ENCODE measurements at places on chromosomes 1 and 21.
A peak's percentile ranks its signal among the peaks of the same experiment; 100 is the strongest.

DNA sequence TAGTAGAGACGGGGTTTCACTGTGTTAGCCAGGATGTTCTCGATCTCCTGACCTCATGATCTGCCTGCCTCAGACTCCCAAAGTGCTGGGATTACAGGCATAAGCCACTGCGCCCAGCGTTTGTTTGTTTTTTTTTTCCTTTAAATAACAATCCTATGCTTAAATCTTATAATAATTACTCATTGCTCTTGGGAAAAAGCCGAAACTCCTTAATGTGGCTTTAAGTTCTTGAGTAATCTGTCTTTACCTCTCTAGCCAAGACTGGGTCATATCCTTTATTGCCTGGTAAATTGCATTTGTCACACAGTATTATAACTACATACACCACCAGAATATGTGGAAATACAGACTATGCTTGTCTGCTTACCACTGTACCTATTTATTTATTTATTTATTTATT is 97.1 kb downstream of the MACF1 start:
- DNase-seq: no peak

- no peak for DNase-seq
Measured at GRCh38 chr1:7052701-7053100, 267.4 kb downstream of the CAMTA1 start.

GRCh38 chr1:165253818-165254254 is 102.7 kb downstream of the LMX1A start:
- DNase-seq: no peak

DNA sequence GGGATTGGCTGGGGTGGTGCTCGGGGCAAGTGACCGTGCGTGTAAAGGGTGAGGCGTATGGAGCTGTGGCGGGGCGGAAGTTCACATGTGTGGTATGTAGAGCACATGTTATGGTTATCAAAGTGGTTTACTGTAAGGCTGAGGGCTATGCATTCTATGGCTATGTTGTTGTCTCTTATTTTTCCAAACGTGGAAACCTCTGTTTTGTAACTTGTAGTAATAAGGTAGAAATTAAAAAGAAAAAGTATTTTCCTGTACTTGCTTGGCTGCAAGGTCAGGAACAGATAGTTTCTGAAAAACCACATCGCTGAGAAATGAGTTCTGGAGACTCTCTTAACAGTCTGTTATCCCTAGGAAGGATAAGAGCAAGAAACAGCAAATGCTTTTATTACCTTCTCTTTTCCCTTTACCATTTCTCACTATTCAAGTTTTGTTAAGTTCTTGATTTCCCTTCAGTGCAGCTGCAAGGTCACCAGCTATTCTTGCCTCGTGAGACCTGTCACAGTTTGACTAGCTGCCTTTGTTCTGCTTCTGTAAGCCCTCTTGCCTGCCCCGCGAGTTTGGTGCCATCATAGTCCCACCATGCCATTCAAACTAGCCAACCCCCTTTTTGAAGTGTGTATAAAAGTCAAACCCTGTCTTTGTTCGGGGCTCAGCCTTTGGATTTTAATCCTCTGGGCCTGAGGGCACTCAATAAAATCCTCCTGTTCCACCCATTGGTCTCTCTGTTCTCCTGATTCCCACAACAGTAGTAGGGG is 9.5 kb downstream of the RNU1-2 start:
- peak; percentile 82 for DNase-seq

DNA sequence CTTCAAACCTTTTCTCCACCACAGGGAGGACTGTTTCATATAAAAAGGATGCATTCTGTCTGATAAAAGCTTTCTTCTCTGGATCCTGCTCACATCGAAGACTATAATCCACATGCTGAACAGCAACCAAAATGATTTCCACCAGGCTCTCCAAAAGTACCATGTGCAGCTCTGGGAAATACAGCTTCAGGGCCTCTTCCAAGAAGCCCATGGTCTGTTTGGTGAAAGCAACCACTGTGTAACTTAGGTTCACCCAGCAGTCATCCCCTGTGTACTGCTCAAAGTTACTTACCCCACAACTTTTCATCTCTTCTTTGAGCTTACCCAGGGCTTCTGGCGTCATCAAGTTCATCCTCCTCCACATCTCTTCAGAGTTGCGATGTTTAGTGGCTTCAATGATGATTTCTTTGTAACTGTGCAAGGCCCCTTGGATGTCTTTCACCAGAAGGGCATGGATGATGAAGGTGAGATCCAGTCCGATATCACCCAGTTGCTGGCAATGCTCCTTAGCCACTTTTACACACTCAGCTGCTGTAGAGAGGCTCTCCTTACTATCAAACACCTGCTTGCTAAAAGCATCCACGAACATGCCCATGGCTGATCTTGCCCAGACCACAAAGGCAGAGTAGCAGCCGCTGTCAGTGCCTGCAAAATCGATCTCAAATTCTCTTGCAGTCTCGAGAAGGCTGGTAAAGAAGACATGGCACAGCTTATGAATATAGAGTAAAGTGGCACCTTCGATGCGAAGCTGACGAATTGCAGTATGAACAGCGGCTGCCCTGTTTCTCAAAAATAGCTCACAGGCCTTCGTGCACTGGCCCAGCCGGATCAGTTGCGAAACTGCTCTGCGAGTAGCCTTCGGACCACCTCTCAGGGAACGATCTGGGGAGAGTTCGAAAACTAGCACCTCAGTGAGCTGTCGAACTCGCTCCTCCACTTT is 1.7 kb downstream of the EXOC8 start:
- DNase-seq: no peak

- DNase-seq: no peak
Measured at GRCh38 chr1:107122225-107122624, 18.6 kb upstream of the NTNG1 start.

GRCh38 chr1:43312212-43312623 is 11.4 kb downstream of the TIE1 start:
- DNase-seq: no peak

- DNase-seq: no peak
Measured at GRCh38 chr1:210358626-210359025, 29.9 kb downstream of the HHAT start.

- no peak for DNase-seq
Measured at GRCh38 chr1:3419415-3420204, 34.9 kb upstream of the ARHGEF16 start.

Data from stimulated activated naive B cell treated with anti-CD40 and anti-IgM and Interleukin-4, amounts not matched to agents 10 μg/mL and 1 μg/mL and 100 μg/mL, for 72 hours (primary cell).